ENCODE measurements at places on chromosomes 3 and 15.

DNA sequence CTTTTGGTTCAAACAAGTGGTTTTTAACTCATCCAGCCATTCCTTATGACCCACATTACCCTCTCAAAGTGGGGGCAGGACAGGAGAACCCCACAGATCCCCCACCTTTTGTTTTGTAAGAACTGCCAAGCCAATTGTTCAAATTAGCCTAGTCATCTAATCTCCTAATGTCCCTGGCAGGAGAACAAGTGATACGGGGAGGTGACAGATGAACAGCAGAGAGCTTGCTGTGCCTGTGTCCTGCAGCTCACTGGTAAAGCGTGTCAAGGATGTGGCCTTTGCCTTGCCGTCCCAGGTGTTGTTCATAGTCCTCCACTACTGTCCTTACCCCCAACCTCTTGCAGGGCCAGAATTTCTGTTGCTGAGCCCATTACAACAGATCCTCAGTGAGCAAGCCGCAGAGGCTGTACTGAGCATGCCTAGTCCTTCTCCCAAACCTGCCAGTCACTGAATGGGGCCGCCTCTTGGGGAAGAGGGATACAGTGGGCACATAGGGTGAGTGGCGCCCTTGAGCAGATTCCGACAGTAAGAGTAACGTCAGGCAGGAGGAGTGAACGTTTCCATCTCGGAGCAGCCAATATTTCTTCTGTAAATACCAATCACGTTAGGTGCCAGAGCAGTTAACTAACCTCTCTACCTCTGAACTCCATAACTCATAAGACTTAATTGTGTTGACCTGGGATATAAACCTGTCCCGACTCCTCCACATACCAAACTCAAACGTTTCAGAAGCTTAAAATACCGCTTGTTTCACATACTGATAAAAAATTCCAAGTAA is 87.4 kb downstream of the ITPR1 start:
- no peak for DNase-seq

- no peak for DNase-seq
Measured at GRCh38 chr3:2978977-2979732, 131.0 kb downstream of the IL5RA start.

DNA sequence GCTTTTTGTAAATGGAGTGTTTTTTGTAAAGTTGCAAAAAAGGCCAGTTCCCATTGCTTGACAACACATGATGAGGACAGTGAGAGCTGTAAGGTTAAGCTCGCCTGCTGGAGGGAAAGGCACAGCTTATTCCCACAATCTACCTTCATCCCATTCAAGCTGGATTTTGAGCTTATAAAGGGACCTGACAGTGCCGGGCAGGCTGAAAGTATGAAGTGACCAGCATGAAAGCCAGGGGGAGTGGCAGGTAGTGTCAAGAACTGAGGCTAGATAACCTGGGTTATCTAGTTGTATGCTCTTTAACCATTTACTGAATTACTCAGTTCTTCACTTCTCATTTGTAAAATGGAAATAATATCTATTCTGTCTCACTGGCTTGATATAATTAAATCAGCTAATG is 52.3 kb upstream of the KPNA4 start:
- no peak for DNase-seq

DNA sequence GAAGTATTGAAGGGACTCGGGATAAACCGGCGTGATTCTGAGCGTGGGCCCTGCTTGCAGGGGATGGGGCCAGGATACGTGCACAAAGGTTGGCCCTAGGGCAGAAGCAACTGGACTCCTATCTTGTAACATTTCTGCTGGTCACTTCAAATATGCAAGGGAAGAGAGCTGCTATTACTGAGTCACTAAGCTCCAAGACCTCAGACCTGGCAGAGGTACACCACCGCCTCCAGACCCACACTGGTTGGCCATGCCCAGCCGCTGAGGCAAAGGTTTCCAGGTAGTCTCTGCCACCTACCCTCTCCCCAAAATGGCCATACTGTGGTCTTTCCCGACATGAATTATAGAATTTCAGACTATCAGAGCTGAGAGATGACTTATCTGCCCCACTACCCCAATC is 13.4 kb upstream of the STRA6 start:
- no peak for DNase-seq

DNA sequence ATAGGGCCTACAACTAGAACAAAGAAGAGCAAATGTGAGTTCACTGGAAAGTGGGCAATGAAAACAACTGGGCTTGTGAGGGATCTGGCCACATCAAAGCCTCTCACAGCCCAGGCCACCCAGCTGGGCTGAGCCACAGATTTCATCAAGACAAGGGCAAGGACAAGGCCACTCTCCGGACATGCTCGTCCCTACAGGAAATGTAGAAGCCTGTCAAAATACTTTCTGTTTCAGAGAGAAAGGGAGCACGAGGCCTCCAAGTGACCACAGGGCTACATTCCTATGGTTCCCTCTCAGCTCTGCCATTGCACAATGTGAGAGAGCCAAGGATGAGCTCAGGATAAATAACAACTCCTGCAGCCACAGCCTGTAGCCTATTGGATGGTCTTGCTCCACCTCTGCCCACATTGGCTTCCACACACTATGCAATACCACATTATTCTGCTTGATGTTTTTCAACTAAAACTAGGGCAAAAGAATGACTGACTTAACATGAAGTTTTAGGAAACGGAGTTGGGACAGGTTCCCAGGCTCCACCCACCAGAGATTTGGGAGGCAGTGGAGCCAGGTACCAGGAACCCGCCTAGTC is 12.1 kb downstream of the TBC1D2B start:
- no peak for DNase-seq

- DNase-seq: no peak
Measured at GRCh38 chr3:9955067-9955502, 2.9 kb upstream of the PRRT3 start.

Measured in stimulated activated CD8-positive, alpha-beta memory T cell treated with anti-CD3 and anti-CD28 coated beads, Interleukin-12 subunit alpha, Interleukin-12 subunit beta, amount 100 ng/mL, for 1 hour (primary cell).